ENCODE measurements at places on chromosomes 2 and 18.
A peak's percentile ranks its signal among the peaks of the same experiment; 100 is the strongest.

GRCh38 chr18:57052759-57053158 lies 94.1 kb upstream of the BOD1L2 start:
- no peak for DNase-seq

- no peak for DNase-seq
Observed at GRCh38 chr2:144079803-144080202, 440.1 kb downstream of the ZEB2 start.

- peak; percentile 56 for DNase-seq
Observed at GRCh38 chr2:232838406-232838874, 31.6 kb upstream of the SNORC start.

- DNase-seq: no peak
Observed at GRCh38 chr2:151029406-151030157, 232.1 kb downstream of the RBM43 start.

- DNase-seq: no peak
Observed at GRCh38 chr2:54424555-54425163, 31.5 kb upstream of the SPTBN1 start.

- DNase-seq: no peak
Observed at GRCh38 chr2:128637481-128638155, 318.9 kb upstream of the HS6ST1 start.

DNA sequence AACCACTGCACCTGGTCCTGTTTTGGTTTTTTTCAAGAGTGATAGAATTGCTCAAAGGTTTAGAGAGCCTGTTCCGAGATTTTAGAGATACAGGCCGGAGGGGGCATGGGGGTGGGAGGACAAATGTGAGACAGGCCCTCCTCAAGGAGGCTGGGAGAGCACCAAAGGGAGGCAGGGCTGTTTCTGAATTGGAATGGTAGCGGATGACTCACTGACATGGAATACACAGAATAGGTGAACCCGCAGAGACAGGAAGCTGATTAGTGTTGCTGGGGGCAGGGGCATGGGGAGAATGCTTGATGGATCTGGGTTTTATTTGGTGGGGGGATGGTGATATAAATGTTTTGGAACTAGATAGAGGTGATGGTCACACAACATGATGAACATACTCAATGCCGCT lies 111.0 kb upstream of the MGAT5 start:
- DNase-seq: no peak

- no peak for DNase-seq
Observed at GRCh38 chr2:69103419-69103818, 90.4 kb downstream of the ANTXR1 start.

GRCh38 chr2:166411473-166412230 lies 35.9 kb upstream of the SCN9A start:
- no peak for DNase-seq

GRCh38 chr18:2394684-2395083 lies 176.6 kb downstream of the METTL4 start:
- no peak for DNase-seq

DNA sequence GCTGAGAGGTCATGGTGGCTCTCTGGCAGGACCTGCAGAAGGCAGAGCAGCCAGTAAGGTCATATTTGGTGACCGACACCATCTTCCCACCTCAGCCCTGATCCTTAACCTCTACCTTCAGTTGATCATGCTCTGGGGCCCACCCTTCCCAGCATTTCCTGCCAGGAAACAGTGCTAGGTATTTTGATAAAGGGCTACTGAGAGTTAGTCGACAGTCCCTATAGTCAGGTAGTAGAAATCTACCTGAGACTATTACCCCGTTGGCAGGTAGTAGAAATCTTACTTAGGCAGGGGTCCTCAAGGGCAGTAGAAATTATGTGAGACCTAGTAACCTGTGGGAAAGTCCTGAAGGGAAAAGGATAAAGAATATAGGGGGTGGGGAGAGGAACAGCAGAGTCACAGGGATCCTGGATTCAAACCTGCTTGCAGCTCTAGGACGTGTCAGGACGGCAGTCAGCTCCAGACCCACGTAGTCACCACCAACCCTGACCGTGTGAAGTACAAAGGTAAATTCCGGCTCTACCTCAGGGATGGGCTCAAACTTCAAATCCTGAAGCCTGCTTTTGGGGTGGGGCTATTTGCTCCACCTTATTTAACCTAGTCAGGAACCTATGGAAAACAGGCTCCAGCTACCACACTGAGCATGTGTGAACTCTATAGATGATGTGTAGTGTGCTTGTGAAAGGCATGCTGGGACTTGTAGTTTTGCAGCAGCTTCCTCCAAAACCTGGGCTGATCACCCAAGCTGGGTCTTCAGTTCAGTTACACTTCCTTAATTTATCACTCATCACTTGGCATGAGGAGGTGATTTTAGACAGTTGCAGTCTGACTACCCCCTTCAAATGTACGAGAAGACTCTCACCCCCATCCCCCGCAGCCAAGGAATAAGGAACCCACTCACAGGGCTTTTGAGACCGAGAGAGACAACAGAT lies at the start of gene DQX1:
Gene DQX1, minus strand, starts transcription at position 515 of the 932 bp plus-strand sequence. Its CDS starts 502 bp downstream, at position 13.
- peak; percentile 70 for DNase-seq

DNA sequence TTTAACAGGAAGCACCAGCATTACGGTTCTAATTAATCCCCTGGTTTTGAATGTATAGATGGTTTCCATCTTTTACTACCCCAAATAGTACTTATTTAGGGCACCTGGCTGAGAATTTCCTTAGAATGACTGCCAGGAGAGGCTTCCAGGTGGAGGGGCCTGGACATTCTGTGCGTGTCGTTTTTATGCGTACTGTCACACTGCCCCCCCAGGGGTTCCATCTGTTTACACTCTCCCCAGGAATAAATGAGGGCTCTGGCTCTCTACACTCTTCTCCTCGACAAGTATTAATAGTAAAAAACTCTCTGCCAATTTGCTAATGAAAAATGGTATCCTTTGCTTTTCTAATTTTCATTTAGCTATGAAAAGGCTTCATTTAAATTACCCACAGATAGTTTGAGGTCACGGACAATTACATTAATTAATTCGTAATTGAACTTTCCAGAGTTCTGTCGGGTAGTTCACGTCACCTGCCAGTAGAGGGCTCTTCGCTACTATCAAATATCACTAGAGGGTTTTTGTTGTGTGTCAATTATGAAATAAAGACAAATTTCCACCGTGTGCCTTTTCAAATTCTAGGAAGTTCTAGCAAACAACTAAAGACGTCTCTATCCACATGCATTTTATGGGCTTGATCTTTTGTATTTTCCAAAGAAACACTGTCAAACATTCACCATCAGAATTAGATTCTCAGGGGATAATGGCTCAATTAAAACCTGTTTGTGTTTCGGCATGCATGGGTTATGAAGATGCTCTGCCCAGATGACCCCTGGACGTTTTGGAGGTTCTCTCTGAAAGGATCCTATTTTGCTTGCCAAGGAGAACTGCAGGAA lies 88.8 kb upstream of the ASB18 start:
- peak; percentile 31 for DNase-seq

Measured in common myeloid progenitor, CD34-positive (primary cell).